ENCODE measurements at places on chromosomes 5 and 9.

DNA sequence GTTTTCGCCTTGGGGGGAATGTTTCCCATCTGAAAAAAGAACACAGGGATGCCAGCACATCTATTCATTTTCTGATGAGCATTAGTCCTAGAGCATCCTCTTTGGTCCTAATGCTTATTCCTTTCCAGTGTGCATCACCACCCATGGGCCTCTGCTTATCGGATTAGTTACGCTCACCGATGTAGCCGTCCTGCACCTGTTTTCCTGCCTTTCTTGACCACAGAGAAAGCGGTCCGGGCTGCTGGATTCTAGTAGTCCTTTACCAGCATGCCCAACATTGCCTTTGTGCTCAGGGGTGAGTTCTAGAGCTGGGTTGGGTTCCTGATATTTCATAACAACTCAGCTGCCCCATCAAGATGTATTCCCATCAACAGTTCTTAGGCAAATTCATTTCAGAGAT lies 2084.5 kb upstream of the C9orf72 start:
- DNase-seq: no peak

DNA sequence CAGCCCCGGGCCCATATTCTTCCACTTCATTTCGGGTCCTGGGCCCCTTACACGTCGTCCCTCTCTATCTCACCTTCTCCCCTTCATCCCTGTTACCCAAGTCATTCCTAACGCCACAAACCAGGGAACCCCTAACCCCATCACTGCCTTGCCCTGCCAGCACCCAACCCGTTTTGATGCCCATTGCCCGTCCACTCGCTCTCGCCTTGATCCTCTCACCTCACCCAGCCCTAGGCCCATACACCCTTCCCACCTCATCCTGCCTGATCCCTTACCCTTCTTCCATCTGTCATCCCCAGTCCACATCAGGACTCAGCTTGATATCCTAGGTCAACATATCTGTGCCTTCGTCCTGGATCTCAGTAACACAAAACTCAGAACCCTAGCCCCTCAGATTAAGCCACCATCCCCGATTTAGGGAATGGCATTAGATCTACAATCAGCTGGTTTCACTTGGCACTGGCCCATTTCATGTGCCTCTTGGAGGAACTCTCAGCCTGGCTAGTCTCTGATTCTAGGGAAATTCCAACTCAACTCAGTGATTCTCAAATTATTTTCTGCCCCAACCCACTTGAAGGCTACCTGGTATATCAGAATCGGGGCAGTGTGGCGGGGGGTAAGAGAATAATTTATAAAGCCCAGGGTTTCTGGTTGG lies 489 bp downstream of the CHMP5 start:
- no peak for DNase-seq

DNA sequence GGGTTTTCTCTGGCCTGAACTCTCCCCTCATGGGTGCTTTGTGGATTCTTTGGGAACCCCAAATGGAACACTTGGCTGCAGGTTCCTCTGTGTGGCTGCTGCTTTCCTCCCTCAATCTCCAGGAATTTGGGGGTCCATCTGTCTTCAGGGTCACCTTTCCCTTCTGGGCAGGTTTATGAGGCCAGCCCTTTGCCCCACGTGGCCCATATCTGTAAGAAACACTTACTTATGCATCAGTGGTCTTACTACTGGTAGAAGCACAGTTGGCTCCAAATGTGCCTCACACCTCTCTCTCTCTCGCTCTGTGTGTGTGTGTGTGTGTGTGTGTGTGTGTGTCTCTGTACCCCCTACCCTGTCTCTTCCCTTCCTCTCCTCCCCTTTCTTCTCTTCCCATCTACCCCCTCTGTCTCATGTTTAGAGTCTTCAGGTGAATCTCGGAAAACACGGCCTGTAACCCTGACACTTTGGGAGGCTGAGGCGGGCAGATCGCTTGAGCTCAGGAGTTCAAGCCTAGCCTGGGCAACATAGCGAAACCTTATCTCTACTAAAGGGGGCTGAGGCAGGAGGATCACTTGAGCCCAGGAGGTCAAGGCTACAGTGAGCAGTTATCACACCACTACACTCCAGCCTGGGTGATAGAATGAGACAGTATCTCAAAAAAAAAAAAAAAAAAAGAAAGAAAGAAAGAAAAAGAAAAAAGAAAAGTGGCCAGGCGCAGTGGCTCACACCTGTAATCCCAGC lies 26.8 kb downstream of the C5orf15 start:
- no peak for DNase-seq

DNA sequence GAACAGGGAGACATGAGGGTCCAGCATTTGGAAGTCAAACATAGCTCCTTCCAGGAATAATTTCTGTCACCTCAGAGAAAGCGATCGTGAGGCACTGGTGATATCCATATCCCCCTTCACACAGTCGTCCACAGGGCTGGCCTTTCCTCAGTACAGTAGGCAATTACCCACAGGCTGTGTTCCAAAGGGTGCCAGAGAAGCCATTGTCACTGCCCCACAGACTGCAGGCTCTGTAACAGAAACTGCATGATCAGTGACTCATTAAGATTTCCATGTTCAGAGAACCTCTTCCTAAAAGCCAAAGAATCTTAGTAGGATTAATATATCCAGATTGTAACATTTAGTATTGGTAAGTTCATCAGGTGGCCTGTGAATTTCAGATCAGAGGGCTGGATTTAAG lies 127.6 kb downstream of the RPS23 start:
- no peak for DNase-seq

DNA sequence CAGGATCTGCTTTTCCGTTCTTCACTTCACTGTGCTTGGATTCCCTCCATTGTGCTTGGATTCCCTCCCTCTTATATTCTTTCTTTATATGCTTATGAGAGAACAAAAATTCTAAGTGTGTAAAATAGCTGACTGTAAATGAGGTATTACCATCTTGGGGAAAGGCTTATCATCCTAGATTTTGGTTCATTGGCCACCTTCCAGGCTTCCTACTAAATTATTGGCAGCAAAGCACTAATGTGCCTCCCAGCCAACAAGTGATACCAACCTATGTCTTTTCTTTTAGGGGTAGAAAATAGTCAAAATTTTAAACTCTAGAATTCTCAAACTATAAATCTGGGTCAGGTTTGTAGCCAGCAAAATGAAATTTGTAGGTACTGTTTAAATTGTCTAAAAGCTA lies 52.7 kb downstream of the NDUFAF2 start:
- DNase-seq: no peak

DNA sequence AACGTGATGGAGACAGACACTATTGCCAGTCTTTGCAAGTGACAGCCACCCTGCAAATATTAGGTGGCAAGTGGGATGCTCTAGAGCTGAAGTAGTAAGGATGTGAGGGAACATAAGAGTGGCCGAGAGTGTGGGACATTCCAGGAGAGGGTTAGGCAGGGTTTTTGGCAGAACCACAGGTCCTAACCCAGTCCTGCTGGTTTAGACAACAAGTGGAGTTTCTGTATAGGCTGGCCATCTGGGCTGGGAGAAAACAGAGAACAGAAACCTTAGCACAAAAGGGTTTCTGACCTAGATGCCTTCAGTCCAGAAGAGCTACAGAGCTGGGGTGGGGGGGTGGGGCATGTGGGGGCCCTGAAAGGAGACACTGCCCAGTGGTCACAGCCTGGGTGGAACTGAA lies 107.4 kb downstream of the TMEM174 start:
- no peak for DNase-seq

DNA sequence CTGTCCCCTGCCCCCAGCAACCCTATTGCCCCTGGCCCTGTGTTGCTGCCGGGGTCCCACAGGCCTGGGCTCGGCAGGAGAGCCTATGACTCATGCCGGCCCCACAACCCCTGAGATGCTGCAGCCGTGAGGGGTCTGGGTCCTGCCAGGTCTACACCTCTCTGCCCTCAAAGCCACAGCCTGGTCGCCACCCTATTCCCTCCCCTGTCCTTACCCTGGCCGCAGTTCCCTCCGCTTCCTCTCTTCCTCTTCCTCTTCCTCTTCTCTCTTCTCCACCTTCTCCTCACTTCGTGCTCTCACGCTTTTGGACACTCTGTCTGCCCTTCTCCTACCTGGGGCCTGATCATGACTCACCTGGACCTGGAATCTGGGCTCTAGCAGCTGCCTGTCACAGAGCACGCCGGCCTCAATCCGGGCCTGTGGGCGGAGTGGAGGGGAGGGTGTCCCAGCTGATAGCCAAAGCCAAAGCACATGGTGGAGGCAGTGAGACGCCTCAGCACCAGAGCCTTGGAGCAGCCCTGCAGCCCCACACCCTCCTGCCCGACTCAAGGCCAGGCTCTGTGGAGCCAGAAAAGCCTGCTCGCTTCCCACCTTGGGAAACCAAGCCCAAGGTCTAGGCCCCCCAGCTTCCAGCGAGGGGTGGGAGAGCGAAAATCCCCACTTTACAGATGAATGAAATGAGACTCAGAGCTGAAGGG lies 26.8 kb upstream of the CSF1R start:
- no peak for DNase-seq

DNA sequence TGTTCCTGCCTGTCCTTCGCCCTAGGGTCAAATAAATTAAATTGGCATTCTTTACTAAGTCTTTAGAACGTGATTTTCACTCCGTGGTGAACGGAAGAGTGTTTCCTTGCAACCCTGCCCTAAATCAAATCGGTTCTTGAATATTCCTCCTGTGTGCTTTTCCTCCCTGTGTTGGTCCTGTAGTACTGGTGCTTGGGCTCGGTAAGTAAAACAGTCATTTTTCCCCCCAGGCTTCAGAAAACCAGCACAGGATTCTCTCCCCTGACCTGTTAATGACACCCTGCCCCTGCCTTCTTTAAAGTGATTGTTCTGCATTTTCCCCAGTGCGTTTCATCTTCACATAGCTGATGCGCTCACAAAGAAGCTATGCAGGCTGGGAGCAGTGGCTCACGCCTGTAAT lies 96.0 kb downstream of the AK8 start:
- DNase-seq: no peak

GRCh38 chr9:107739601-107740082 lies 250.1 kb upstream of the KLF4 start:
- DNase-seq: peak; percentile 91

DNA sequence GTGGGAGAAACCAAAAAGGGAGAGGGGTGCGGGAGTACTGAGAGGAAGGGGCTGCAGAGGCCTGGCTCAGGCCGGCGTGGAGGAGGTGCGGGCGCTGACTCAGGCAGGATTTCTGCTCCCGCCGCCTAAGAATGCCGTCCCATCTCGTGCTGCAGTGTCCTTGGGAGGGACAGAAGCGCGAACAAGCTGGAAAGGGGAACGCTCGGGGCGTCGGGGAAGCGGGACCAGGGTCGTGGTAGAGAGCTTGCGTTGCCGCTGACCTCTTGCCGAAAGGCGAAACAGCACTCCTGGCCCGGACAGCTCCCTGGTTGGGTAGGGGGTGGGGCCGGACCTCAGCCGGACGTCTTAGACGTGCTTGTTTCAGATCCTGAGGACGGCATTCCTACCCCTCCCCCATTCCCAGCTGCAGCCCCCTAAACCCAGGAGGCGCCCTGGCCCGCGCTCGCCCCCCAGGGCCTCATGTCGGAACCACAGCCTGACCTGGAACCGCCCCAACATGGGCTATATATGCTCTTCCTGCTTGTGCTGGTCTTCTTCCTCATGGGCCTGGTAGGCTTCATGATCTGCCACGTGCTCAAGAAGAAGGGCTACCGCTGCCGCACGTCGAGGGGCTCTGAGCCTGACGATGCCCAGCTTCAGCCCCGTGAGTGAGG lies 1.1 kb downstream of the RELL2 start:
- DNase-seq: peak; percentile 82

DNA sequence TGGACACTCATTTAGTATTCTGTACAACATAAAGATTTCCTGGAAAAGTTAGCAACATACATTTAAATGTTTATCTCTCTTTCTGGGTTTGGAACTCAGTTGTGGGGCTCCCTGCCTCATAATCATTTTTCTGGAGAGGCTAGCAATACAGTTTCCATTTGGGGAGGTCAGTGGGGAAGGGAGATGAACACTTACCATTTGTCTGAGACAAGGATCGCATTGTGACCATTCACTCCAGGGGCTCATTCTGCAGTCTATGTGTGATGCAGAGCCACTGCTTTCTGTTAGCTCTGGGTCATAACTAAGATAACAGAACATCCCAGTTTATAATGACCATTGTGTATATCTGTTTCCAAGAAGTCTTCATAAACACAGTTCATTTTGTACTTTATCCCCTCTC lies 22.4 kb downstream of the C9 start:
- DNase-seq: no peak

GRCh38 chr9:136565086-136565714 lies 19.4 kb upstream of the NOTCH1 start:
- no peak for DNase-seq

DNA sequence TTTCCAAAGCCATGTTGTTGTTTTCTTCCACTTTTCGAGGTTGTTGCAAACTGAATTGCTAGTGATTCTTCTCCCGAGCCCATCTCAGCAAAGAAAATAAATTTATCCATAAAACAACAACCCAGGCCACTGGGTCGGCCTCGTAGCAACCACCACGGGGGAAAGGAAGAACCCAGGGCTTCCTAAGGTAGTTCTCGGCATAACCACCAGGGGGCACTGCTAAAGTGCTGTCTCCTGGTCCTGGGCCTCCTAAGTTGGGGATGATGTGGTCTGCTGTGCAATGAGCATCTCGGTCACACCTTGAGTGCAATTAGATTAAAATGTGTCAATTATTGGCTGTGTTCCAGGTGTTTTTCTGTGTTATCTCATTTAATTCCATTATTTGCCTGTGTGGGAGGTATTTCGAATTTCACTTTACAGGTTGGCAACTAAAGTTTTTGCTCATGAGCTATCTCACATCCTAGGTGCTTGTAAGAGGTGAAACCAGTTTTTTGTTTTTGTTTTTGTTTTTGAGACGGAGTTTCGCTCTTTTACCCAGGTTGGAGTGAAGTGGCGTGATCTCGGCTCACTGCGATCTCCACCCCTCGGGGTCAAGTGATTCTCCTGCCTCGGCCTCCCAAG lies 102.8 kb upstream of the DAP start:
- DNase-seq: peak; percentile 41

DNA sequence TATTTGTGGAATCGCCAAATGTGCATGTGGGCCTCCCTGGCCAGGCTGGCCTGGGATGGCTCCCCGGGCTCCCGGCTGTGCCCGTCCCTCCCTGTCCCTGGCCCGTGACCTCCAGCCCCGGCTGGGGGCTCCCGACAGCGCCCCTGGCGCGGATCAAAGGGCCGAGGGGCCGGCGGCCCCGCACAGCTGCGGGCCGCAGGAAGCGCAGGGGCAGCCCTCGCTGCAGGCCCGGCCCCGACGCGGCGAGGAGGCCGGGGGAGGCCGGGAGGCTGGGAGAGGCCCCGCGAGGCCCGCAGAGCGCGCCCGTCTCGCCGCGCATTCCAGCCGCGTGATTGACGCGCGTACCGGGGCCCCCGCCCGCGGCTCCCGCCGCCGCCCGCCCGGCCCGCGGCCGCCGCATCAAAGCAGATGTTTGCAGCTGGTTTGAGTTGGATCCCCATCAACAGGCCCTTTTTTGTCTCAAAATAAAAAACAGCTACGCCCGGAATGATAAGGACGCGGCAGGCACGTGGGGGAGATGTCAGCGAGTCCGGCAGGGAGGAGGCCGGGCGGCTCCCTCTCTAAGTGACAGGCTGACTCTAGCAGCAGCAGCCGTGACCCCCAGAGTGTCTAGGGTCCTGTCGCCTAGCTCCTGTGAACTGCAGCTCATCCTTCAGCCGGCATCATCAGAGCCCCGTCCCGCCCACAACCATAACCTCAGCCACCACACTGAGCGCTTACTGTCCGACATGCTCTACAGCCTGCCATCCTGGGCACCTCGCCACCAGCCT lies 69.4 kb downstream of the LMX1B start:
- no peak for DNase-seq

- DNase-seq: no peak
These were observed 128.9 kb downstream of the ERCC6L2 start for GRCh38 chr9:96004379-96004778.
